ENCODE measurements at places on chromosomes 3 and 15.
A peak's percentile ranks its signal among the peaks of the same experiment; 100 is the strongest.

DNA sequence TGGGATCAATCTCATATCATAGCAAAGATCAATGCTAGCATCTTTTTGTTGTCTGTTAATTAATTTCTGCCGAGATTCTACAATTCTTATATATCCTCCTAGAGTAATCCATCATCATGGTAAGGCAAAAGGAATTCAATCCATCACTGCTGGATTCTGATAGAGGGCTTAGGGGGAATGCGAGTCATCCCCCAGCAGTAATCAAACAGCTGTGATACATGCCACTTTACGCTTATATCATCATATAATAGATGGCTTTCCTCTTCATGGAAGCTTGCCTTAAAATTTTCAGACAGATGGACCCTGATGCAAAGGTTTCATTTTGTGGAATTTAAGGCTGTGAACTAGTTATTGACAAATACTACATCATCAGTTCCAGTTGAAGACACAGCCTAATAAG is 645.9 kb downstream of the CADM2 start:
- peak; percentile 24 for DNase-seq

GRCh38 chr15:68227643-68228142 is 1.8 kb downstream of the CLN6 start:
- no peak for DNase-seq

DNA sequence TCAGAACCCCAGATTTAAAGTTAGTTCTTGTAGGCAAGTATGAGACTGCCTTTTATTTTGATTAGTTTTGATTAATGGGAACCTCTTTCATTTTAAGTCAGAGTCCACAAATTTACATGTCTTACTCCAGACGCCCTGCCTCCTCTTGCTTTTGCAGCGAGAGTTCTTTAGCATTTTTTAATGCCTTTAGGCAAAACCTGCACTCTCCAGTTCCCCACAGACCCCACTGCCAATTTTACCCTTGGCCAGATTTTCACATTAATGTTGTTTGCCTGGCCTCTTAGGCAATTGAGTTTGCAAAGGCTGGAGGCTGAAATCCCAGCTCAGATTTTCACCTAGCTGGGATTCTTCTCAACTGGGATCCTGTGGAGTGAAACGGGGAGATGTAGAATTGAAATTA is 85.8 kb downstream of the GAP43 start:
- no peak for DNase-seq

DNA sequence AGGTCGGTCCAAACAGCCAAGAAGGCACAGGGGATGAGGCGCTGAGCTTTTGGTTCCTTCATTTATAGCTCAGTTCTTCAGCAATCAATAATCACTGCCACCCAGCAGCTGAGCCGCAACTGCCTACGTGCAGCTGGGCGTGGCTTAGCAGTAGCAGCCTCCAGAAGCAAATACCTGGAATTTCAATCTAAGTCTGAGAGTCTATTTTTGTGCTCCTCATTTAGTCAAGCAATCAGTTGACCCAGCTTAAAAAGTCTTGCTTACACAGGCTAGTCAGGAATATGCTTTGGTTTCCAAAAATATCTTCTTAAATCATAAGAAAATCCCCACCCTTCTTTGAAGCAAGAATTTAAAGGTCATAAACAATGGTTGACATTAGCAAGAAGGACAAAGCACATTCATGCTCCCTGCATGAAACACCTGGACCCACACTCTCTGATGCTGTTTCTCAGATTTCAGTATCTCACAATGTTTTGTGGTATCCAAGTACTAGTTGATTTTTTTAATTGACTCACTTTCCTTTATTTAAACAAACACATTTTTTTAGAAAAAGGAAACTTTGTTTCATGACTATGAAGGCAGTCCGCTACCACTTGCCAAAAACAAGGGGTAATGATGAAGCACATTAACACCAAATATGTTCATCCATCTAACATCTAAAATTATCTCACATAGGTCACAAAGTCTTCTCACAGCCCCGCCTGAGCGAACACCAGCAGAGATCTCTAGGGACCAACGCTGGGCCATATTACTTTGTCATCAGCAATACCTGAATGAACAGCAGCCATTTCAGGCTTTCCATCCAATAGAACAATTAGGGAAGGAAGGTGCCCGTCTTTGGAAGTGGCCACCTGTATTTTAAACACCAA is 106.1 kb downstream of the OXNAD1 start:
- DNase-seq, result no peak

DNA sequence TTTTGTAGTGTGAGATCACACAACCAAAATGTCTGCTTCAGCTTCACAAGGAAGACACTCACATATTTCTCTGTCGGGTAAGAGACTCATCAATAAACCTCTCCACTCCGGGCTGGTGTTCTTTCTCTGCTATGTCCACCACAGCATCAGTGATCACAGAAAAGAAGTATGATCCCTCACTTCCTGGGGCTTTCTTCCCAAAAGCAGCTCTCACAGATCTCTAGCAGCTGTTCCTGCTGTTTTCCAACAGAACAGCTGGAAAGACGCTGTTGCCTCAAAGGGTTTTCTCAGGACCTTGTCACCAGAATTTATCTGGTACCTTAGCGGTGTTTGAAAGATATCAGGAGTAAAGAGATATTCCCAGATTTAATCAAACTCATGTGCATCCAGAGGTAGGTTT is 46.4 kb downstream of the GATM start:
- DNase-seq, result no peak

GRCh38 chr3:44762170-44762677 is 630 bp downstream of the KIF15 start:
- DNase-seq, result peak; percentile 7

DNA sequence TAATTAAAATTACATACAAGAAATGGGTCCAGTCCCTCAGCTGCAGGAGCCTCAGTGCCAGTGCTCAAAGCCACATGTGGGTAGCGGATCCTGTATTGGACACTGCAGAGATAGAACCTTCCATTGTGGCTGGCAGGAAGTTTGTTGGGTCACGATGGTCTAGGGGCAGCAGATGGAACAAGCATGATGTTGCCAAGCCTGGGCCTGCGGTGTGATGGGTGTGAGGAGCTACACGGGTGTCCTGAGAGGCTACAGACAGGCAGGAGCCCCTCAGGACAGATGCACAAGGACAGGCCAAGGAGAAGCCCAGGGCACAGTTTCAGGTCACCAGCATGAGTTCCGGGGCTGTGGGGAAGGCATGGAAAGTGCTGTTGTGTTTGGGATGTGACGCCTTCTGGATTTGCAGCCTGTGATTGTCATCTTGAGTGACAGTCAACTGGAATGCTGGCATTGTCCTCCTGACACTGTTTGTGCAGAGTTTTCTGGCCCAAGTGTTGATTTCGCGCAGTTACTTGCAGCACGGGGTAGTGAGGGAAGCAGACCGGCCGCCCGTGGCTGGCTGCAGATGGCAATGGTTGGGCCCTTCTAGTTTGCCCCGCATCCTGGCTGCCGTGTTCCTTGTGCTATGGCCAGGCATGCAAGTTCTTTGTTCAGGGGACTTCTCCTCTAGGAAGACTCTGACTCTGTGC is 177.1 kb downstream of the NSMCE3 start:
- DNase-seq, result no peak

DNA sequence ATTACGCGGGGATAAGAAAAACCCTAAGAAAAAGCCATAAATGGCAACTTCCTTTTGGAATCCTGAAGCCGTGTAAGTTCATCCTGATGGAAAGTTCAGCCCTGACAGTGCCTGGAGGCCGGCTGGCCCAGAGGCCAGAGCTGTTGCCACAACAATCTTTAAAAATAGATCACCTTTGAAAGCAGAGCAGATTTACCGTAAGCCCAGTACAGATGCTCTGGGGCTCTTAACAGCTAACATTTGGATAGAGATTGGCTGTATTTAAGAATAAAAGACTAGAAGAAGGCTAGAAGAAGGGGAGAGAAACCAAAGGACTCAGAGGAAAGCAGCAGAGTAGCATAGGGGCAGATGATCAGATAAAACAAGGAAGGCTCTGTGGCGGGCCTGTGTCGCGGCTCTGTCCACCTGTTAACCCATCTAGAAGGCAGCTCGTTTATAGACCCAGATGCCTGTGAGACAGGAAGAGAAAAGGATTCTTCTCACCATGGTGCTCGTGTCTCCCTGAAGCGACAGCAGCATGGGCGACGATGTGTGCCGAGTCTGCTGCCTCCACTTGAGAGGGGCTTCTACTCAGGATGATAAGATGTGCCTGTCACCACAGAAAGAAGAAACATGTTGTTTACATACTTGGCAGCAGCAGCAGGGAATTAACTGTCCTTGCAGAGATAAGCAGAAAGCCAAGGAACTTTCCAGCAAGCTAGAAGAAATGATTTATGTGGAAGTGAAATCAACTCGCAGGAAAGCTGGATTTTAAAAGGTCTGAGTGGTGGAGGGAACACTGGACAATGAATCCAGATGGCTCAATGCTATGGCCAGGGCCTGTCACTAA is 69.9 kb downstream of the SYNM start:
- DNase-seq, result no peak

DNA sequence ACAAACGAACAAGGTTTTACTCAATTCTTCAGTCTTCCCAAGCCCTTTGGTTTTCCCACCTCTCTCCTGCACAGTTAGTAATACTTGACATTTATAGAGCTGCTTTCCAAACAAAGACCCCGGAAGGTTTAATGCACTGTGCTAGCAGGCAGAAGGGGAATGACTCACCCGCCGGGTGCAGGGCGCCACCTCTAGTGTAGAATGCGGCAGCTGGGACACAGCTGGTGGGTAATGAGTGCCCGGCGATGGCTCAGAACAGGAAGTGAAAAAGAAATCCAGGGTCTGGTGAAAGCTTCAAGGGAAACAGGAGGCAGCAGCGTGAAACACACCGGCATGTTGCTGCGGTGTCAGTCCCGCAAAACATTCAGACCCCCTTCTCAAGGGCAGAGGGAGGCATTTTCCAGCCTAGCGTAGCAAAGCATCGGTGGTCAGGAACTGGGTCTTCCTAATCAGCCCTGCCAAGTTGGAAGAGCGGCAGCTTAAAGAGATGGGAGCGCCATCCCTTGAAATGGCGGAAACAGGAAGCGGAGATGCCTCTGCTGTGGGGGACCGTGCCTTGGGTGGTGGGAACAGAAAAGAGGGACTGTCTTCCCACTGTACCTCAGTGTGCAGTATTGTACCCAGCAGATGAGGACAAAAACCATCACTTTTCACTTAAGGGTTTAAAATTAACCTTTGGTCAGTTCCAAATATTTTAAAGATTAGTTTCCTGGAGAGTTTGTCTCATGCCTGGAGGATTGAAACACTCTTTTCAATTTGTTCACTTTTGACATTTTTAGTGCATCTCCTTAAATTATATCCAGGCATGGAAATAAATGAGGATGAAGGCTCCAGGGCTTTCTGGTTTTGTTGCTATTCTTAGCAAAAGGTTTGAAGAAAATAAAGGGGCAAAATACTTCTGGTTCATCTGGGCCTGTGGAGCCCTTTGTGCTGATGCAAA is 160.7 kb upstream of the MCTP2 start:
- DNase-seq, result peak; percentile 25

- DNase-seq, result no peak
Measured at GRCh38 chr3:42539871-42540714, 37.6 kb downstream of the VIPR1 start.

- no peak for DNase-seq
Measured at GRCh38 chr3:120557115-120557514, 39.0 kb upstream of the NDUFB4 start.
